Fibroblast of the aortic adventitia (primary cell): ENCODE measurements at places on chromosomes 4 and X. TPM values are rescaled to one million over a fixed set of nuclear protein-coding genes. Genes with fewer than 3 reads are reported as not detected.

PCDH10 gene
- 6.8 and 16.9 TPM in 2 replicates for total RNA-seq

BST1 gene
- 19.7 and 54.9 TPM in 2 replicates for total RNA-seq

TRIM61 gene
- 1.1 and 2.5 TPM in 2 replicates for total RNA-seq

XG gene
- 13.8 and 50.4 TPM in 2 replicates for total RNA-seq

LNX1 gene
- 1.6 and 3.5 TPM in 2 replicates for total RNA-seq

- DNase-seq: no peak
Measured at GRCh38 chr4:182425302-182425701, 182.1 kb downstream of the TENM3 start.

DNA sequence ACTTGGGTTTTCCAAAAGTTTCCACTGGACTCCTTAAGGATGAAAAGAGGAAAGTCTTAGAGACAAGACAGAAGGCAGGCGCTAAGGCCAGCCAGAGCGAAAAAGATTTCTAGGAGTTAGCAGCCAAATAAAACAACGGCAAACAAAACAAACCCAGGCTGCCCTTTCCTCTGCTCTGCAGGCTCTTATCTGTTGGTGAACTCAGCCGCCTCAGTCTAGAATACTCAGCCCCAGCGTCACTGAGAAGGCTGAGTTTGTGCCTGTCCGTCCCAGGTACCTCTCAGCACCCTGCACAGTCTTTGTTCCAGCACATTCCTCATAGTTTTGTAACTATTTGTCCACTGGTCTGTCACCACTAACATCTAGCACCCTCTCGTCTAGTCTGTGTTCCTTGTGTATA is 75.6 kb upstream of the FAM9C start:
- peak; percentile 76 for DNase-seq

DNA sequence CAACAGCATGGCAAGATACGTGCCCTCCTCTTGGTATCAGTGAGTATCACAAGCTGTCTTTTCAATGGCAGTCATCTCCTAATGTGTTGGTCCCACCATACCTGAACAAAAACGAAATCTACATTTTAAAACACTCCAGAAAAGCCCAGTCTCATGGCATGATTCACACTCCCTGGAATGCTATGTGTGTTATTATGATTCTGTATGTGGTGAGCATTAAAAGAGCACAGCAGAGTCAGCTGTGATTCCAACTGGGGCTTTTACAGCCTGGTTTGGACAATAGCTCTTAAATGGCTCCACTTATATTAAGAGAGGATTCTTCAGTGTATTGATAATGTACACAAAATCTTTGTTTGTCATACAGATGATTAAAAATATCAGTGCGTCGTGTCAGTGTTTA is 274.1 kb upstream of the GK2 start:
- no peak for DNase-seq
